Naive thymus-derived CD4-positive, alpha-beta T cell (primary cell): ENCODE measurements at places on chromosomes 5 and 9. TPM values are rescaled to one million over a fixed set of nuclear protein-coding genes. Genes with fewer than 3 reads are reported as not detected.

FRMD3 gene
- polyA plus RNA-seq: not detected

- no peak for DNase-seq
These were observed 21.0 kb downstream of the CSF1R start for GRCh38 chr5:150065346-150065745.

STXBP1 gene
- polyA plus RNA-seq: 3.3 TPM

RNF208 gene
- polyA plus RNA-seq: not detected

GRCh38 chr5:181281984-181282316, 21.0 kb upstream of the TRIM52 start:
- no peak for DNase-seq

DNA sequence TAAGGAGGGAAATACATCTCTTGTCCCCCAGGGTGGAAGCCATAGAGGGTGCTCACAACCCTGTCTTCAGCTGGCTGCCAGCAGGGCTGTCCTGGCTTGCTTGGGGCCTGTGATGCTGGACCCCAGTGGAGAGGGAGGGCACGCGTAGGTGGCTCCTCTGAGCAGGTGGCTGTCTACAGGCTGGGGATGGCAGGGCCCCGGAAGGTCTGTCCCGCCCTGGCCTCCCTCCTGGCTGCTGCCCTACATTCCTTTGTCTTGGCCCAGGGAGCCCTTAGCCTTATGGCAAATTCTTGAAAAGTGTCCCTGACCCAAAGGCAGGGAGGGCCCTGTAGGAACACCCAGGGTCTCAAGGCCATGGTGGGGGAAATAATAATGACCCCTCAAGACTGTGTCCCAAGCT, 224.4 kb downstream of the HSPA4 start:
- DNase-seq: no peak

DNA sequence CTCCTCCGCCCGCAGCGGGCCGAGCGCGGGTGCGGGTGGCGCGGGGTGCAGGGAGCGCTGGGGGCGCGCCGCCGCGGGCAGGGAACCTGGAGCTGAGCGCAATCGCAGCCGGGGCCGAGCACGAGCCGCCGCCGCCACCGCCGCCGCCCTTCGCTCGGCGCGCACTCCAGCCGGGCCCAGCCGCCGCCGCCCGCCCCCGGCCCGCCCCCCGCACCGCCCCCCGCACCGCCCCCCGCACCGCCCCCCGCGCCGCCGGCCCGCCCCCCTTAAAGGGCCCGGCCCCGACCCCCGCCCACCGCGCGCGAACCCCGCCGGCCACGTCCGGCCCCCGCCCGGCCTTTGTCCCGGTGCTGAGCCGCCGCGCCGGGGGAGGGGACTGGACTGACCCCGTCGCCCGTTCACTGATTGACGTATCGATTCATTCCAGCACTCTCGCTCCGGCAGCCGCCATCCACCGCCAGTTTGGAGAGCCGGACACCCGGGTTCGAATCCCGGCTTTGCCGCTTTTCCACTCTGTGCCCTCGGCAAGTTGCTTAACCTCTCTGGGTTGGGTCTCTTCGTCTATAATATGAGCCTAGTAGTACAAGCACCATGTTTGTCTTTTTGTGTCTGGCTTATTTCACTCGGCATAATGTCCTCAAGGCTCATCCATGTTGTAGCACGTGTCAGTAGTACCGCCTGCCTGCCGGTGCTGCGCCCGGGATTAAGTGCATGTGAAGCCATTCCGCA, at the start of gene SH3PXD2B:
SH3PXD2B (minus strand) TSS at position 168 of the 729 bp plus-strand sequence. CDS start 173 bp downstream, outside the sequence.
- no peak for DNase-seq

OR1J2 gene
- not detected for polyA plus RNA-seq

DNA sequence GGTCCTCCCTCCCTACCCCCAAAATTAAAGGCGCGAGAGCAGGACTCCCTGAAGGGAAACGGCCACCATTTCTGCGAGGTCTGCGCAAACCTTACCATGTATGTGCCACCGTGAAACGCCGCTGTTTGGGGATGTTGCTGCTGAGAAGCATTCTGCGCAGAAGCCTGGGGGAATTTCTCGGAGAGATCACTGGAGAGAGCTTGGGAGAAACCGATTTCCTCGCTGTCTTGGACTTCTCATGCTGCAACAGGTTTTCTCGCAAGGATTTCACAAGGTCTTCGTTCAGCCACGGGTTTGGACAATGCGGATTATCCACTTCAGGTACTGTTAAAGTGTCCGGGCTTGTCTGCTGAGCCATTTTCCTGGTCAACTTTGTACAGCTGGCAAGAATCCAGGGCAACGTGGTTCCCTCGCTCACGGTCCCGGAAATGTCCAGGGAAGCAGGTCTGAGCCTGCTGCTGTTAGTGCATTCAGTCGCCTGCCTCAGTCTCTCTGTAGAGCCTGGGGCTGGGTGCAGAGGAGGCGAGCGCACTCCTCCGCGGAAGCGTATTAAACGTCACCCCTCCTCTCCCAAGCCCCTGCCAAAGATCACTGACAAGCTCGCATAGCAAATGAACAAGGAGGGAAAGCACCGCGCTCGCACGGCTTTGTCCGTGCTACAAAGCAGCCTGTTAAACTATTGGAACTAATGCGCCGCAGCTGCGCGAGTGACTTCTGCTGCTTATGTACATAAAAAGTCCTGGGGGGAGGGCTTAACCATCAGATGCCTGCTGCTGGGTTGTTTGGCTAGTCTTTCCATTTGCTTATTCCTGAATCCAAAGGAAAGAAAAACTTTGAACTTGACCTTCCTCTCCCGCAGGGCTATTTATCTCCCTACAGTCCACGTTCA, 125.1 kb downstream of the PDE4D start:
- DNase-seq: no peak

DNA sequence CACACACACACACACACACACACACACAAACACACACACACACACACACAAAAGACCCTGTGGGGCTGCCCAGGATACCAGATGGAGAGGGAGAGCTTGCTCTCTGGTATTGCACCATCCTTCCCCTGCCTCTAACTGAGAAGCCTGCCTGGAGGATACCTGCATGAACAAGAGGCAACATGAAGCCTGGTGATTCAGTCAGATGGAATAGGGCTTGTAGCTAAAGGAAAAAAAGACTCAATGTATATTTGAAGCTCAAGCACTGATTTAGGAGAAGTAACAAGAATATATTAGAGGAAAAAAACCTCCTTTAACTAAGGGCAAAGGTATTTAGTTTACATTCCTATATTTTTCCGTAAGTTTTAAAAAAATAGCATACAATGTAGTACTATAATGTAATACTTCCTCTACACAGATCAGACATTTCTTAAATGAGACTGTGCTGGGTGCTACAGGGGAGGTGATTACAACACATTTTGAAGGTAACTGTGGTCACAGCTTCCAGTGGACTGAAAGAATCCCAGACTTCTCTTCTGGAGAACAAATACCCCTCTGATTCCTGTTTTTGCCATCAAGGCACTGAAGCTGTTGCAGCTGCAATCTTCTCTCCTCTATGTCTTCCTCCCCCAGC, 169.3 kb downstream of the DCP2 start:
- DNase-seq: no peak

CDKN2B gene
- not detected for polyA plus RNA-seq

ADGRD2 gene
- not detected for polyA plus RNA-seq

- no peak for DNase-seq
These were observed 37.3 kb downstream of the DMGDH start for GRCh38 chr5:79032031-79032695.

- no peak for DNase-seq
These were observed 153.4 kb downstream of the OLFM1 start for GRCh38 chr9:135240871-135241311.

CYLC2 gene
- polyA plus RNA-seq: not detected

C5orf52 gene
- polyA plus RNA-seq: not detected

DNA sequence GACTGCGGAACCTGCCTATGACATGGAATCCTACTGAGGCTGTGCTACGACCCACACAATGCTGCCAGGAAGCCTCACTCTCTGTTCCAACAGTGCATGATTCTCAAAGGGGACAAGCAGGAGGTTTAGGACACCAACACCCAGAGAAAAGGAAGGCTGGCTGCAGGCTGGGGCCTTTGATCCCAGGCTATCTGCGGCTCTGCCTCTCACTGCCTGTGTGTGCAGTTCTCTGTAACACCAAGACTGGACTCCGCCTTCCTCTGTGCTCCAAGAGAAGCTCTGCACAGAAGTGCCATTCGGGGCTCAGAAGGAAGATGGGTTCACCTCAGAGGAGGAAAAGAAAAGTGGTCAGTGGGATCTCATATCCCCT, 20.5 kb downstream of the ANKH start:
- no peak for DNase-seq

BHMT2 gene
- polyA plus RNA-seq: not detected

BARHL1 gene
- not detected for polyA plus RNA-seq

IRX2 gene
- not detected for polyA plus RNA-seq

DNA sequence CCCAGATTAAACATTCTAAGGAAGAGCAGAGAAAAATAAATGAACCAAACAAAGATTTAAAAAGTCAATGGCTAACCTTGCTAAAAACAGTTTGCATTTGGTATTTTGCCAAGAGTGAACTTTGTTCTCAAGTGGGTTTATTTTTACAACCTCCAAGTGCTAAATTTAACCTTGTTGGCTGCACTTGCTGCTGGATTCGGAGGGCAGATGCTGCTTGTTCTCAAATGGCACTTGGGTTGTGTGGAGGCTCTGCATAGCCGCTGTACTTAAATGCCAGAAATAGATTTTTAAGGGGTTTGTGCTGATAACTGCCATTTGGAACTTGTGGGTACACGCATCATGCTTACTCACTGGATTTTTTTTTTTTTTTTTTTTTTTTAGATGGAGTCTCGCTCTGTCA, 13.3 kb upstream of the SPATA24 start:
- DNase-seq: no peak

ADAMTSL1 gene
- not detected for polyA plus RNA-seq

- no peak for DNase-seq
These were observed 61.7 kb downstream of the HSPA4 start for GRCh38 chr5:133113331-133114061.
